T-helper 2 cell (primary cell): ENCODE measurements at places on chromosomes 2 and 18.
A peak's percentile ranks its signal among the peaks of the same experiment; 100 is the strongest.

- DNase-seq = no peak
Observed at GRCh38 chr2:162890690-162891311, 52.2 kb upstream of the KCNH7 start.

GRCh38 chr18:267380-267687 is 513 bp downstream of the THOC1 start:
- no peak for DNase-seq

DNA sequence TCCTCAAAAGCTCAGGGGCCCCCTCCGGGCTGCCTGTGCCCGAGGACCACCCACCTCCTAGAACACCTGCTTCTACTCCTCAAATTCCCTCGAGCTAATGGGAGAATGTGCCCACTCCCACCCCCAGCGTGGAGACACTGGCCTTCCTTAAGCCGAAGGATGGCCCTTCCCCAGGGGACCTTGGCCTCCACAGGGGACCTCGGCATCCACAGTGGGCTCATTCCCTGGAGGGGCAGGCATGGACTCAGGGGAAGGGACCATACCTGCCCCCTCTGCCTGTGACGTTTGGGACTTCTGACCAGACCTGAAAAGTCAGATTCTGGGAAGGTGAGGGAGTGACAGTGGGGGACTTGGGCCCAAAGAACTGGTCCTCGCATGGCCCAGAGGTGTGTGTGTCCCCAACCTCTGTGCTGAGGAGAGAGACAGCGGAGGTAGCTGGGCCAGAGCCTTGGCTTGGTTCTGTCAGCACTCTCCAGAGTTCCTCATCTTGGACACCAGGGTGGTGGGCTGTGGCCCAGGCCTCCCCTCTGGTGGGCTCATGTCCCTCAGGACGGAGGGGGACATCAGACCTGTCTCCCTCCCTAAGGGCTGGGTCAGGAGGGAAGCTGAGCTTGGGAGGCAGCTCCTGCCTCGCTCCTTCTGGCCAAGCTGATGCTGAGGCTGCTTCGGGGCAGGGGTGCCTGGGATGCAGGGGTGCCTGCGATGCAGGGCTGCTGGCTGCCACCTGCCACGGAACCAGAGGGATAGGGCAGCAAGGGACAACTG is 240.4 kb downstream of the HAUS1 start:
- no peak for DNase-seq

DNA sequence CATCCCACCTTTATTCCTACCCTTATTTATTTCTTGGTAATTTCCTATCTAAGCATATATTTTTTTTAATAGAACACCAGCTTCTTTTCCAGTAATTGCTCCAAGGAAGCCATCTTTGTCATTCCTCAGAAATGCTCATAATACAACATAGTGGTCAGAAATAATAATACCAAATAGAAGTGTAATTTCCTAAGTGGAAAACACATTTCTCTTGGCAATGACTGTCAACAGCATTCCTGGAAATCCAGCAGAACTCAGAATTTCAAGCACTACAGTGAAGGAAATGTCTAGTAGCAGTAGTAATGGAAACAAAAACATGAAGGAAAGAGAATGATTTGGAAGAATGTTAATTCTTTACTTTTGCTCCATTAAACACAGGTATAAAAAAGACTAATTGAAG is 56.6 kb downstream of the GDF7 start:
- no peak for DNase-seq

DNA sequence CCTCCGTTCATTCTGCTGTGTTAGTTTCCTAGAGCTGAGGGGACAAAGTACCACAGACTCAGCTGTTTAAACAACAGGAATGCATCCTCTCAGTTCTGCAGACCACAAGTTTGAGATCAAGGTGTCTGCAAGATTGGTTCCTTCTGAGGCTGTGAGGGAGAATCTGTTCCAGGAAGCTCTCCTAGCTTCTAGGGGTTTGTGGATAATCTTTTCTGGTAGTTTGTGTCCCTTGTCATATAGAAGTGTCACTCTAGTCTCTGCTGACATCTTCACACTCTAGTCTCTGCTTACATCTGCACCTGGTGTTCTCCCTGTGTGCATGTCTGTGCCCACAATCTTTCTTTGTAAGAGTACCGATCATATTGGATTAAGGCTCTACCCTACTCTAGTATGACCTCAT is 581.8 kb downstream of the RNF144A start:
- no peak for DNase-seq

GRCh38 chr2:19627359-19627758 is 268.9 kb upstream of the OSR1 start:
- no peak for DNase-seq

GRCh38 chr18:10465174-10465939 is 10.9 kb downstream of the APCDD1 start:
- DNase-seq = no peak

DNA sequence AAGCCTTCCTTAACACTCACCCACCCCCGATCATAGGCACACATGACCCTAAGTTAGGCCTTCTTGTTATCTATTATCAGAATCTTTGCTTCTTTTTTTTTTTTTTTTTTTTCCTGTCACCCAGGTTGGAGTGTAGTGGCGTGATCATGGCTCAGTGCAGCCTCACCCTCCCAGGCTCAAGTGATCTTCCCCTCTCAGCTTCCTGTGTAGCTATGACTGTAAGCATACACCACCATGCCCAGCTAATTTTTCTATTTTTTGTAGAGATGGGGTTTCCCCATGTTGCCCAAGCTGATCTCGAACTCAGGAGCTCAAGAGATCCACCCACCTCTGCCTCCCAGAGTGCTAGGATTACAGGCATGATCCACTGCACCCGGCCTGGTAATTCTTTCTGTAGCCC is 328.7 kb downstream of the NR4A2 start:
- no peak for DNase-seq

DNA sequence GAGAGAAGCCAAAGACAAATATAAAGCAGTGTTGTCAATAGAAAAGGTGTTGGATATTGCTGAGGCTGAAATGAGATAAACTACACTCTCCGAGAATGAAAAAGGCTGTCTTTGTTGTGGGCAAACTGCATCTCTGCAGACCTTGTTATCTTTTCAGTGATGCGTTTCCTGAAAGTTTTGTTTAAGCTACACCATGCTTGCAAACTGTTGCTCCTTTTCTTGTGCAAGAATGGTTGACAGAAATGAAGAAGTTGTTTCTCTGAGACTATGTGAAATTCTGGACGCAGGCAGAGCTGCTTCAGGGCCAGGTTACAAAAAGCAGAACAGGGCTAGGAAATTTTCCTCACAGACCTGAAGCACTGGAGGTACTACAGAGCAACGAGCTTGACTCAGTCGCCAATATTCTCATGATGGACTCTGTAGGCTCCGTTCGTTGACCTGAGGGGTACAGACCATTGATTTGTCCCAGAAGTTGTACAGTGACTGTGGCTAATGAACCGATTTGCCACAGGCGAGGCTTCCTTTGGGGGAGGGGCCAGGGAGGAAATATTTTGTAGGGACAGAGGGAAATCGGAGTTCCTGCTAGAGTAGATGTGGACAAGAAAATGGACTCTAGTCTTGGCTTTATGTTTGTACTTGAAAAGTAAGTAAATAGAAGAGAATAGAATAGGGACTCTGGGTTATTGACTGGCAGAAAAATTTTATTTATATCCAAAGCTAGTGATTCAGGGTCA is 3.5 kb upstream of the ATL2 start:
- no peak for DNase-seq

DNA sequence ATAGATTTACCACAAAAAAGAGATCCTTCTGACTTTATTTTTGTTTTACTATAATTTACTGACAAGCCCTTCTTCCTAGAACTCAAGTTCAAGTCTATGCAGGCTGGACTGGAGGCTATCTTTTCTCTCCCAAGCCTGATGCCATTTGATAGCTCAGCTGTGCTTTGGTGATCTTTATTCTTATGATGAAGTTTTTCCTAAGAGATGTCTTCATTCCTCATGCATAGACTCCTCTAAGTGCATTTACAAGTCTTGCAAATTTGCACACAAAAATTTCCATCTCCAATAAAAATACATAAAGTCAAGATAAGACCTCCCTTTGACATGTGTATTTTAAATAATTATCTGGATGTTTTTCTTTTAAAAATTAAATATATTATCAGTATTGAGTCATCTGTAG is 167.4 kb upstream of the ETAA1 start:
- DNase-seq = no peak

DNA sequence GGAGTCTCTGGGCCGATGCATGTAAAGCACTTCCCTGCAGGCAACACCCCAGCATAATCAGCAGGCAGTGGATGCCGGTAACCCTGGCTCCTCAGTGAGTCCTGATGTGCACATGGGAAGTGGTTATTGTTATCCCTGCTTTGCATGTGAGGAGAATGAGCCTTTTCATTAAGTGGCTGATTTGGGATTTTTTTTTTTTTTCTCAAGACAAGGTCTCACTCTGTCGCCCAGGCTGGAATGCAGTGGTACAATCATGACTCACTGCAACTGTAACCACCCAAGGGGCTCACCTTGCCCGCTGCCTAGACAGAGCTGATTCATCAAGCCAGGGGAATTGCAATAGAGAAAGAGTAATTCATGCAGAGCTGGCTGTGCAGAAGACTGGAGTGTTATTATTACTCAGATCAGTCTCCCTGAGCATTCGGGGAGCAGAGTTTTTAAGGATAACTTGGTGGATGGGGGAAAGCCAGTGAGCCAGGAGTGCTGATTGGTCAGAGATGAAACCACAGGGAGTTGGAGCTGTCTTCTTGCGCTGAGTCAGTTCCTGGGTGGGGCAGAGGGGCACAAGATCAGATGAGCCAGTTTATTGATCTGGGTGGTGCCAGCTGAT is 95.4 kb downstream of the SOCS6 start:
- DNase-seq = no peak

GRCh38 chr2:119407430-119408220 is 24.0 kb upstream of the TMEM37 start:
- peak; percentile 2 for DNase-seq

GRCh38 chr2:207200136-207200535 is 34.4 kb upstream of the KLF7 start:
- no peak for DNase-seq

DNA sequence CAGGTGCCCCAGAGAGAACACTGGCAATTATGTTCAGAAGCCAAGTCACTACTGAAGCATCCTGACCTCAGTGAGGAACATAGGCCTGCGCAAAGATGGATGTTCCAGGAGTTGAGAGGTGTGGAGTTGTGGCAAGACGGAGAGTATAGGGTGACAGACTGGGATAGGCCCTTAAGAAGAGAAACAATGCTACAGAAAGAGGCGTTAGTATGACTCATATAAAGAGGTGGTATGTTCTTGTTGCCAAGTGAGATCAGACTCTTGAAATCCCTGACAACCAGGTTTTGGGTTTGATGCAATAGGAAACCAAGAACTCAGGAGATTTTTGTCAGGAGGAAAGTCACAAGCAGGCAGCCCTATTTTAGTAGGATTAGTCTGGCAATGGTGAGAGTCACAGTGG is 185.6 kb downstream of the RIT2 start:
- no peak for DNase-seq

- no peak for DNase-seq
Observed at GRCh38 chr18:80109676-80110078, 615 bp downstream of the ADNP2 start.

GRCh38 chr2:109368798-109369197 is 239.8 kb downstream of the SH3RF3 start:
- DNase-seq = no peak

DNA sequence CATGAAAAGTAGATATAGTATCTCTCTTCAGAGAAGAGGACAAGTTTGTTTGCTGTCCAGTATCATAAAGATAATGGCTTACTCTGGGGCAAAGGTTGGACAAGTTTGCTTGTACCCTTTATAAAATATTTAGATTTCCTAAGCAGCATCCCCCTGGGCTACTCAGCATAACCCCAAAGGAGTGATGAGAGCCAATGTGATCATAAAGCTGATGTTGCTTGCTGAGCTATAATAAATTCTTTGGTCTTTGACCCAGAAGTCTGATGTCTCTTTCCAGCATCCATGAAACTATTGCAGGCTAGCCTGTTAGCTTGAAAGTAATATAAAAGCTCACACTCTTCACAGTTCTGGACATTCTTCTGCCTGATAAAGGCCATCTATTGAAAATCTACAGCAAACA is 138.3 kb upstream of the STON1 start:
- no peak for DNase-seq

DNA sequence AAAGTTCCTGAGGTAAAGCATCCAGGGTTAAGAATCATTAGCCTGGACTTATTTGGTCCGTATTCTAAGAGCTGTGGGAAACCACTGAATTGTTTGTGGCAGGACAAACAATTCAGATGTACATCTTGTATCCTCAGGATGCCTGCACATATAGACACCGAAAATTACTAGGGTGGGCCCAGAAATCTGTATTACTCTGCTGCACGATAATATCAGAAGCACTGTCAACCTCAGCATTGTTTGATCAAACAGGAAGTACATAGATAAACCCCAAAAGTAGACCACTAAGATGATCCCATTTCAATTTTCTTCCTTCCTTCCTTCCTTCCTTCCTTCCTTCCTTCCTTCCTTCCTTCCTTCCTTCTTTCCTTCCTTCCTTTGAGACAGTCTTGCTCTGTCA is 34.2 kb upstream of the SPRED2 start:
- DNase-seq = no peak

GRCh38 chr2:230912046-230912445 is 13.0 kb downstream of the GPR55 start:
- DNase-seq = no peak

DNA sequence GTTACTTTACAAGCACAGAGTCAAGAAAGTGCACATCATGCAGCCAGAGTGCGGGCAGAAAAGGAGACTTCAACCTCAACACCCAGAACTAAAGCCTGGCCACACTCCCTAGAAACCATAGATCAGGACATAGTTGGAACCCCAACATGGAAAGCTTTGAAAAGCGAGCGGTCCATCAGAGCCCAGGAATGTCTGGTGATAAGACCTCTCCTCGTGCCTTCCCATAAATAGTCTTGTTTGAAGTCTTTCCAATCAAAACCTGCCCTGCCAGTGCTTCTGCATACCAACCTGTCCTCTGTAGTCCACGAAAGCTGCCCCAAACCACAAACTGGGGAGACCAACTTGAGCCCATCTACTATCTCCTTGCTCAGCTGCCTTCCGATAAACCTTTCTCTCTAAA is 55.5 kb downstream of the NEURL3 start:
- DNase-seq = no peak

DNA sequence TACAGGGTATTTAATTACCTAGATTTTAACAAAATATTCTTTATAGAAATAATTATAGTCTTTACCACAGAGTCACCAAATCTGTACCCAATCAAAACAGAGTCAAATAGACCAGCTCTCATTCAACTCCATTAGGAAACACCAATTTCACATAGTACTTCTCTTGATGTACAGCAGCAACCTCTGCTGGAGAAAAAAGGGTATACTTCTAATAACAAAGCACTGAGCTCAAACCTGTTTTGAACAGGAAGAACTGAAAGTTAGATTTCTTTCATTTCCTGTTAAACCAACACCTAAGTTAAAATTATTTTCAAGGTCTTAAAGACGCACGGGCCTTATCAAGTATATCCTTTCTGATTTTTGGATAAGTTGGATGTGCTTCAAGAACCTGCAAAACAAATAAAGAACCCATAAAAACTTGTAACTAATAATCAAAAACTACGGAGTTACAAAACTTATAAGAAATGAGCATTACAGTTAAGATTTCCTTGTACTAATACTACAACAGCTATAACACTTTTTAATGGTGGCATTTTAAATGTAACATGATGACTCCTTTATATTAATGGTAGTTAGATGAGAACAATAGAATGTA is 79.0 kb downstream of the TTC21B start:
- DNase-seq = no peak
